Stimulated activated CD8-positive, alpha-beta memory T cell treated with anti-CD3 and anti-CD28 coated beads, Interleukin-15, amount 100 ng/mL, for 1 hour (primary cell): ENCODE measurements at places on chromosomes 11 and 22.
A peak's percentile ranks its signal among the peaks of the same experiment; 100 is the strongest.

DNA sequence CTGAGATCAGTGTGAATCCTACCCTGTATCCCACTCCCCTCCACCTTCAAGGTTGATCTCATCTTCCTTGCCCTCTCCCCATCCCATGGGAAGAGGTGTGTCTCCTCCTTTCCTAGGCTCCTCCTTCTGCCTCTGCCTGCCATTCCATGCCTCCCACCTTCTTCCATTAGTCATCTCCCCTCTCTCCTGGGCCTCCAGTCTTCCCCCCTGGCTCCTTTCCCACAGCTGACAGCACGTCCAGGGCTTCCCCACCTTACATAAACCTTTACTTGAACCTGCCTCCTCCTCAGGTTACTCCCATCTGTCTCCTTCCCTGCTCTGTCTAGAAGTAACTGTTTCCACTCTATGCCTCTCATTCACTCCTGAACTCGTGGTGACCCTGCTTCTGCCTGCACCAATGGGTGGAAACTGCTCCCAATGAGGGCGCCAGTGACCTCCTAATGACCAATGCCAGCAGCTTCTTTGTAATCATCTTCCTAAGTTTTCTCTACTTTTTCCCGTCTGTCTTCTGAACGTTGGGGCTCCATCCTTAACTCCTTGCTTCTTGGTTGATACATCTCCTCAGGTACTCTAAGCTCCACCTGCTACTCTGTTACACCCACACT is 266.9 kb upstream of the NARS2 start:
- no peak for DNase-seq

- no peak for DNase-seq
These were observed 18.5 kb downstream of the IRF7 start for GRCh38 chr11:597166-597725.

- no peak for DNase-seq
These were observed 31.6 kb upstream of the WNT11 start for GRCh38 chr11:76237914-76238313.

DNA sequence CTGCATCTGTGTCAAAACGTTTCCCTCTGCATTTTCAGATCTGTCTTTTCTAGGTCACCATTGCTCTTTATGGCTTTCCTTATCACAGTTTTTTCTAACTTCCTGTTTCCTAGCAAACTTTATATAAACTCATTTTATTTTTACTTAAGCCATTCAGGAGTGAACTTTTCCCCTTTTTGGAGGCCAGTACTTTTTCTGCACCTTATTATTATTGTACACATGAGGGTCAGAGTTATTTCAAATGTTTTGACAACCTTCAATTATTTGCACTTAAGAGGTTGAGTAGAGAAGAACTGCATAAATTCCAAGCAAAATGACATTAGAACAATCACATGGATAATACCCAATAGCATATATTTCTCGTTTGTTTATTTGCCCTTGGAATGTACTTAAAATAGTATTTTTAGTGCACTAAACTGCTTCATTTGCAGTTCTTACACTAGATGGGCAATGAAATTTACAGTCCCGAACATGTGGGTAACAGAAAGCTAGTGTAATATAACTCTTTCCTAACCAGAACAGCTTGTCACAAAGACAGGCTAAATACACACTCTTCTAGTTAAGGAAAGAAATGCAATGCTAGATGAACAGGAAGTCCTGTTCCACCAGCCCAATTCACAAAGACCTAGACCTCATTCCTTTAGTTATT is 79.5 kb downstream of the UBASH3B start:
- DNase-seq, result no peak

DNA sequence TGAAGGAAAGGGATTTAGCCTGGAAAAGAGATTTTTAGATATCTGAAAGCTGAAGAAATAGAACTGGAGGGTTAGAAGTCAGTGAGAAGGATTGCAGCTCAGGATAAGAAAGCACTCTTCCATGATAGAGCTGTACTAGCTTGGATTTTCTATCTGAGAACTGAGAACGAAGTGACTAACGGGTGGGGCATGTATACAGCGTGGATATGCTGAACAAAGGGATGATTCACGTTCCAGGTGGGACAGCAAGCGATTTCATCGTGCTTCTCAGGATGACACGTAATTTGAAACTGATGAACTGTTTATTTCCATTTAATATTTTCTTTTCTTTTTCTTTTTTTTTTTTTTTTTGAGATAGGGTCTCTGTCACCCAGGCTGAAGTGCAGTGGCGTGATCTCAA is 53.0 kb downstream of the GRAMD1B start:
- no peak for DNase-seq

DNA sequence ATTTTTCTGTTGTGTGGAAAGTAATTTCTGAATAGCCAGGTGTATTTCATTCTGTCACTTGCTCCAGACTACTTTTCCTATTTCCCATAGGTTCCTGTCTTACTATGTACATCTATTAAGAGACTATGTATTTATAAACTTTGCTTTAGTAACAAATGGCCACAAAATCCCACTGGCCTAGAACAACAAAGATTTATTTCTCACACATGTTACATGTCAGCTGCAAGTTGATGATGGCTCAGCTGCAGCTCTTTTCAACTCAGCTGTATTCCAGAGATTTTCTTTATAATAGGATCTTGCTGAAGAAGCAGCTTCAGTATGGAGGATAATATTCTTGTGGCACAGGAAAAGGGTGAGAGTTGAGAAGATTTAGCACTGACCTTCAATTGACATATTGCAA is 539.6 kb upstream of the LRRC4C start:
- no peak for DNase-seq

- no peak for DNase-seq
These were observed 150.9 kb upstream of the TTC12 start for GRCh38 chr11:113163291-113164030.

- no peak for DNase-seq
These were observed 157.4 kb upstream of the NAV2 start for GRCh38 chr11:19555266-19555665.

GRCh38 chr22:34414467-34415440 is 494.5 kb upstream of the LARGE1 start:
- DNase-seq, result no peak

GRCh38 chr11:116614306-116615210 is 158.2 kb downstream of the BUD13 start:
- no peak for DNase-seq

DNA sequence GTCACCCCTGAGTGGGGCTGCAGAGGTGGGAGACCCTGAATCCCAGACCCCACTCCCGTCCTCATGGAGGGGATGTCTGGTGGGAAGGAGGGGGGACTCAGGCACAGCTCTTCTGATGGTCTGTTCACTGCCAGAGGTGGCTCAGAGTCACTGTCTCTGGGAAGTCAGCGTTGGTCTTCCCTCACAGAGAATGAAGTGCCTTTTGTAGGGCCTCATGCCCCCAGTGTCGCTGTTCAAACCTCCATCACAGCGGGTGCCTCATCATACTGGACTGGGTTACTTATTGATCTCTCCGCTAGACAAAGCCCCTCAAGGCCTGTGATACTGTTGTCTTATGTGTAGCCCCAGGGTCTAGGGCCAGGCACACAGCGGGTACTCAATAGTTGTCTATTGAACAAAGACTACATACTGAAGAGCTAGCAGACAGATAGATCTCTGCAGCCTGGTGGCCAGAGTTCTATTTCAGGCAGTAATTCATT is 41.3 kb downstream of the CD6 start:
- no peak for DNase-seq

DNA sequence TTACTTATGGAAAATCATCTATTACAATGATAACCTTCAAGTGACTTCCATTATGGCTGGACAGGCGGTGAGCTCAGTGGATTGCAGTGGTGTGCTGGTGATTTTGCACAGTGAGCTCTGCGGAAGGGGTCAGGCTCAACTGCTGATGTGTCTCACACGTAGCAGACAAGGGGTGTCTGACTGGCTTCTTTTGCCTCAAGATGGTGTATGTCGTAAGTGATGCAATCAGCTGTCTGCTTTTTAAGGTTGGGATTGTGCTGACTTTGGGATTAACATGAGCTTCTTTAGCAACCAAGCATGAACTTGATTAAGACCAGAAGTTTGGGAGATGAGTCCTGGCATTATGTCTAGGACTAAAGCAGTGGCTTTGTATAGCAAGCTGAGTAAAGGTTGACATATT is 49.5 kb downstream of the POLD3 start:
- DNase-seq, result no peak

GRCh38 chr11:6321961-6322362 is 1.7 kb upstream of the CAVIN3 start:
- no peak for DNase-seq

- no peak for DNase-seq
These were observed 17.3 kb downstream of the ABCC8 start for GRCh38 chr11:17459236-17459896.

DNA sequence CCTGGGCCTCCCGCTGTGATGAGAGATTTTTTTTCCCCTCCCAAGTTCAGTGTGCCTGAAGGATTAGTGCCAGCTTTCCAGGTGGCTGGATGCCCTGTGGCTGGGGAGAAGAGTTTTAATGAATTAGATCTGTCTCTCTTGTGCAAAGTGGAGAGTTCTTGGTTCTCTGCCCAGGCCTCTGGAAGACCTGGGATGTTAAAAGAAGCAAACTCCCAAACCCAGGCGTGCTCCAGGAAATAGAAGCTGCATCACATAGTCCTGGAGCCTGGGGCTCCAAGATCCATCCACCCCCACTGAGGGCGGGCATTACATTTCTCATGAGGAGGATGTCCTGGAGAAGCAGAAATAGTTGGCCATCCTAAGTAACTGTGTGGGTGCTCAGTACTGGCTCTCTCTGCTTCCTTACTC is 30.6 kb downstream of the SDHAF2 start:
- DNase-seq, result no peak

GRCh38 chr22:44473166-44473565 is 24.9 kb downstream of the RTL6 start:
- DNase-seq, result no peak

DNA sequence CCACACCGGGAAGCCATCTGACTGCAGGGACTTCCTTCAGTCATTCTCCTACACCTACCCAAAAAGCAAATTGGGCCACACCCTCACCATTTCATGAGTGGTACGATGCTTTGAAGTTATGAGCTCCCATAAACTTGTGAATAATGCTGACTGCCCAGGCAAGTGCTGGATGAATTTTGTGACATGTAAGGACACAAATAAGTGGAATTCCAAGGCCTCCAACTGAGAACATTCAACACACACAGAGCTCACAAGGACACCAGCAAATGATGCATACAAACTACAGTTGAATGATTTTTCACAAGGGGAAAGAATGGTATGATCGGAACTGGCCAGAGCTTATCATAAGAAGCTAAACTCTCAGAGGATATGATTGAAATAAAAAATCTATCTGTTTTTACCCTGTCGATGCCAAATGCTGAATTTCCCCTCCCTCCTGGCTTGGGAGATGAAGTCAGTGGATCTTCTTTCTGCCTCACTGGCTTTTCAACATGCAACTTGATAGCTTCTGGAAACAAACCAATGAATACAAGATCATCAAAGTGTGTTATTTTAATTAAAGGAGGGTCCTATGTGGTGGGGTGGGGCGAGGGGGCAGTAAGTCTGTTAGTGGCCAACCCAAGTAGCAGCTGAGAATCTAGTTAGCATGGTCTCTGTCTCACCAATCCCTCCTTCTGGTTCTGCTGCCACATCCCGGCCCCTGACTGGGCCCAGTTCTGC is 123.8 kb downstream of the WT1 start:
- no peak for DNase-seq

DNA sequence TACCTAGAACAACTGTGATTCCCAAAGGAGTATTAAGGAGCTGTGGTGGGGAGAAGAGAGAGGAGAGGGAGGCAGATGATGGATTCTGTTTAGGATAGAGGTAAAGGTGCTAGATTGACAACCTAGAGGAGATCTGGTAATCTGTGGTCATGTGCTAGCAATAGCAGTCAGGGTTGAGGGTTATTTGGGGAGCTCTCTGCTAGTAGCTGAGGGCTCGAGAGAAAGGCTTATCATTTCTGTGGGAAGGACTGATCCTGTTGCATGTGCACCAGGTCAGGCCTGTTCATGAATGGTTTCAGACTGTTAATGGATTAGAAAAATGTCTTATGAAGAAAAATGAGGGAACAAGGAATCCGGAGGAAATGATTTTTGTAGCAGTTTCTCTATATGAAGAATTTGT is 63.2 kb downstream of the MTMR3 start:
- no peak for DNase-seq

GRCh38 chr11:8757533-8757932 is 74.9 kb downstream of the RPL27A start:
- no peak for DNase-seq

GRCh38 chr22:50544078-50544745 is 1.5 kb upstream of the KLHDC7B start:
- peak; percentile 67 for DNase-seq

DNA sequence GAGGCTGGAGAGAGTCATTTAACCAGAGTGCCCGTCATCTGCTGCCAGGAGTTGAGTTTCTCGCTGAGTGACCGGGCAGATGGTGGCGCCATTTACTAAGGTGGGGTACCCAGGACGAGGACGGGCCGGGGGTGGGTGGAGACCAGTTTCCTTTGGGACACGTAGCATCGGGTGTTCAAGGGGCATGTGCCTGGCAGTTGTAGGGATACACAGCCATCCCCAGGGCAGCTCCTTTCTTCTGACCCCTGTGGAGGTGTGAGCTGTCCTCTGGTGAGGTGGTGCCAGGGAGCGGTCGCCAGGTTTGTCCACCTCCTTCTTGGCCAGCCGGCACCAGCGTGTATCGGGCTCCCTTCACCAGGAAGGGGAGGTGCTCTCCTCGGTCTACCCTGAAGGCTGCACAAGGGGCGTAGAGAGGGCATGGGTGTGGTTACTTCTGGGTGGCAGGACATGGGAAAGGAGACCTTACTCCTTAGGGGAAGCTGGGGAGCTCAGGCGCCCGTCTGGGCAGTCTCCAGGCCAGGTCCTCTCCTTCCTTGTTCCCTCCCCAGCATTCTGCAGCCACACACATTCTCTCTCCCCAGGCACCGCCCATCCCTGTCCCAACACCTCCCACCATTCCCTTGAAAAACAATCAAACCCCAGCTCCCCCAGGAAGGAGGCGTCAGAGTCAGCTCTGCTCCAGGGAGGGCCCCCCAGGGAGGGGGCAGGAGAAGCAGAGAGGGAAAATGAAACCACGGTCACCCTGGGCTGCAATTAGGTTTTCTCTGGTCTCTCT is 10.3 kb upstream of the MB start:
- peak; percentile 7 for DNase-seq

DNA sequence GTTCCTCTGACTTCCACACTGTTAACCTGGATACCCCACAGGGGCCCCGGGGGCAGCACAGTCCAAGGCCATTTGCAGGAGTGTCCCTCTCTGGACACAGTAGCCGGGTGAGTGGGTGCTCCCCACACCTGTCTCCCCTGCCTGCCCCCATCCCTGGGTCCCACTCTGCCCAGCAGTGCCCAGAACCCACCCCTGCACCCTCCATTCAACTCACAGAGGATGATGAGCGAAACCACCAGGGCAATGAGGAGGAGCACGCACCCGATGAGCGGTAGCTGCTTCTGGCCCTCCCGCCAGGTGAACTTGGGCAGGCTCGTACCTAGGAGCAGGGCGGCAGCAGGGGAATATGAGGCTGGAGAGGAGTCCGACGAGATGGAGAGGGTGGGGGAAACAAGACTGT is 12.2 kb downstream of the TMPRSS13 start:
- no peak for DNase-seq
